Central memory CD8-positive, alpha-beta T cell (primary cell): ENCODE measurements at places on chromosomes 12 and 14.
A peak's percentile ranks its signal among the peaks of the same experiment; 100 is the strongest.

GRCh38 chr12:98022961-98023360 is 492.4 kb upstream of the TMPO start:
- DNase-seq = no peak

DNA sequence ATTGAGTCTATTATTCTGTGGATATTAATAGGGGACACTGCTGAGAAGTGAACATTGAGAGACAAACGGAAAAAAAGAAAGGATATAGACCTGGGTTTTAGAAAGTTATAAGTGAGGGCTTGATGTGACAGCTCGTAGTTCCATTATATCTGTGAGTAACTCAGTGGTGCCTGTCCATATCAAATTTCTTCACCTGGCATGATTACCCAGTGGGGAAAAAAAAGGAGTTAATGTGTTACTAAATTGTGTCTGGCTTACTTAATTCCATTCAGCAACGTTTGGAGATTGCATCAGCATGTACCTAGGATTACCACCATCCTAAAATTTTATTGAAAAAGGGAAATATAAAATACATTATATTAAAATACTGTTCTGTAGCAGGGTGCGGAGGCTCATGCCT is 1249.9 kb downstream of the SLC16A7 start:
- no peak for DNase-seq

DNA sequence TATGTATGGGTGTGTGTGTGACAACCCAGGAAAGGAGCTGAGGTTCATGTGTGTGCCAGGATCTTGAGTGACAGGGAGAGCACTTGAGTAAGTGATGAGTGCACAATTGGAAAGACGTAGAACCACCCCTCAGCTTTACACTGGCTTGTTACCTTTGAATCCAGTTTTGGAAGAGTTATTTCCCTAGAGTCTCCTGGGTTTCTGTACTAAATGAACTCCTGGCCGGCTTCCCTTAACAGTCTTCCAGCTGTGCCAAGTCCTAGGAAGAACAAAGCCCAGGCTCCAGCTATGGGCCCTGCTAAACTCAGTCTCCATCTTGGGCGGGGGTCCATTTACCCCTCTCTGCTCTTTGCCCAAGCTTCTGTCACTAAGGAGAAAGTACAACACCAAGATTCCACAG is 19.7 kb upstream of the NR1H4 start:
- DNase-seq = no peak

GRCh38 chr12:75378354-75378753 is 12.5 kb upstream of the GLIPR1L2 start:
- DNase-seq = no peak

- DNase-seq = no peak
Observed at GRCh38 chr12:71848212-71848611, 8.7 kb downstream of the TBC1D15 start.

- DNase-seq = no peak
Observed at GRCh38 chr12:125890366-125890905, 825.2 kb downstream of the AACS start.

DNA sequence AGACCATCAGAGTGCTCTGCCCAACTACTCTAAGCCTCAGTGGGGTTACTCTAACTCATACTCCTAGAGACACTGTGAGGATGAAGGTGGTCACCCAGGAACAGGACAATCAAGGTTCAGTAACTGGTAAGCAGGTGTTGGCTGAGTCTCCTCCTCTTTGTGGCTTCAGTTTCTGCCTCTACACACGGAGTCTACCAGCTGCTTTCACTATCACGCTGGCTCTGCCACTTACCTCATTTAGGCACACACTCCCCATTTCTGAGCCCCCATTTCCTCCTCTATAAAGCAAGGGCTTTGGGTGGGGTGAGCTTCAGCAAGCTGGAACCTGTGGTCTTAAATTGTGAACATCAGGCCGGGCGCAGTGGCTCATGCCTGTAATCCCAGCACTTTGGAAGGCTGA is 7.3 kb upstream of the TCHP start:
- peak; percentile 36 for DNase-seq

DNA sequence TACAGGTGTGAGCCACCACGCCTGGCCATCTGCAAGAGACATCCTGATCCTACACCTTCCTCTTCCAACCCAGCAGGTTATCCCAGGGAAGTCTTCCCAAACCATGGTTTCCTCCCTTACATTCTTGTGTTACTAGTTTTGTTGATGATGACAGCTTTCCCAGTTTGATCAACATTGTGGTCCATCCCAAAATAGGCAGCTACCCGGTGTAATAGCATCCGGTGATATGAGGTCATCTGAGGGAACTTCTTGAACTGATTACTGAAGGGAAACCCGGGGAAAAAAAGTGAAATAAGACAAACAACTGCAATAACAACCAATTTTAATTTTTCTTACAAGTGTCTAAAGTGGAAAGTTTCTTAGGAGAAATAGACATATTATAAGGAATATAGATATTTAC is 45.3 kb upstream of the STAC3 start:
- no peak for DNase-seq

GRCh38 chr12:33000016-33000415 is 103.4 kb upstream of the PKP2 start:
- no peak for DNase-seq

DNA sequence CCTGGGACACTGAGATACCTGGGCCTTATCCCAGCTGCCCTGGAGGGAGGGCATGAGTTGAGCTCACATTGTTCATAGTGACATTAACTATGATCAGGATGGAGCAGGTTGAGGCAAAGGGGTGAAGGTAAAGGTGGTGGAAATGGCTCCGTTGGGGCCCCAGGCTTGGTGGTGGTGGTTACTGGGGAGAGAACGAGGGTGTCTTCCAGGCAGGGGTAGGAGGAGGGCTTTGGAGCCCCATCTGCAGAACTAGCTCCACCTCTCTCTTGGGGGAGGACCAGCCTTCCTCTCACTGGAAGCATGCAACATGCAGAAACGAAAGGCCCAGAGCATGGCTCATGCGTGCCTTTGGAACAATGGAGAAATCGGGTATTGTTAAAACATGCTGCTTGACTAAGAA is 217.0 kb downstream of the SLC41A2 start:
- no peak for DNase-seq

- no peak for DNase-seq
Observed at GRCh38 chr12:39935839-39936238, 170.0 kb downstream of the SLC2A13 start.

- DNase-seq = no peak
Observed at GRCh38 chr14:22519877-22520685, 68.9 kb downstream of the DAD1 start.

- no peak for DNase-seq
Observed at GRCh38 chr12:13552830-13553229, 356.3 kb downstream of the EMP1 start.

DNA sequence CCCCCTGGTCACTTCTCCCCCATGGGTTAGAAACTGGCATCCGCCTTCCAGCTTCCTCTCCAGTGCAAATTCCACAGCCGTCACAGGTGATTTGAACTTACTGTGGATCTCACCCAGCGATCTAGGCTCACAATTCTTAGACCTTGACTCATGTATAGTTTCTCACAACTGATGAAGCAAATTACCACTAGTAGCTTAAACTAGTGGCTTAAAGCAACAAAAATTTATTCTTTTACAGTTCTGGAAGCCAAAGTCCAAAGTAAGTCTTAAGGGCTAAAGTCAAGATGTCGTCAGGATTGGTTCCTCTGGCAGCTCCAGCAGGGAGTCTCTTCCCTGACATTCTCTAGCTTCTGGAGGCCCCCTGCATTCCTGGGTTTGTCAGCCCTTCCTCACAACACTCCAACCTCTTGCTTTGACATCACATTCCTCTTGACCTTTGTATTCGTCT is 117.4 kb downstream of the KTN1 start:
- no peak for DNase-seq

GRCh38 chr14:92702441-92702918 is 45.9 kb downstream of the LGMN start:
- DNase-seq = no peak

DNA sequence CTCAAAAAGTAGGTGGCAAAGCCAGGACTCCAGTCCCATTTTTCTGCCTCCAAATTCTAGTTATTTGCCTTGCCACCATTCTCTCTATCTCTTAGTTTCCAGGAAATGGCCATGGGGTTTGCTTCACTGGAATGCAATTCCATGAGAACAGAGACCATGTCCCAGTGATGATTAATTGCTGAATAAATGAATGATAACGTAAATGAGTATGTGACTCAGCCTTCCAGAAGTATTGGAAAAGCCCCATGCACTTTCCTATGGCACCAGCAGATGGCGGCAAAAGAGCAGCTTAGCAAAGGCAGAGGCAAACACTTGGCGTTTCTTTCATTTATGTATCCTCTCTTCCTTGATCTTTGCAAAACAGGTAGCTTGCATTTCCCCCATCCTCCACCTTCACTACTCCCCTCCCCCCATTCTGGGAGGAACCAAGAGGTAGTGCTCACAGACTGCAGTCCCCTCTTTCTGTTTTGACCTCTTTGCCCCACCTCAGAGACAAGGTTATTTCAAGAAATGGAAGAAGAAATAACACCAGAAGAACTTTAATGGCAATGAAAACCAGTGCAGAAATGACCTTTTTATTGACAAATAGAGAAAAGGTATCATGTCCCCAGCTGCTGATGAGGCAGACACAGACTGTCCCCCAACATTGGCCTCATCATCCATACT is 21.3 kb downstream of the TBX3 start:
- DNase-seq = no peak

DNA sequence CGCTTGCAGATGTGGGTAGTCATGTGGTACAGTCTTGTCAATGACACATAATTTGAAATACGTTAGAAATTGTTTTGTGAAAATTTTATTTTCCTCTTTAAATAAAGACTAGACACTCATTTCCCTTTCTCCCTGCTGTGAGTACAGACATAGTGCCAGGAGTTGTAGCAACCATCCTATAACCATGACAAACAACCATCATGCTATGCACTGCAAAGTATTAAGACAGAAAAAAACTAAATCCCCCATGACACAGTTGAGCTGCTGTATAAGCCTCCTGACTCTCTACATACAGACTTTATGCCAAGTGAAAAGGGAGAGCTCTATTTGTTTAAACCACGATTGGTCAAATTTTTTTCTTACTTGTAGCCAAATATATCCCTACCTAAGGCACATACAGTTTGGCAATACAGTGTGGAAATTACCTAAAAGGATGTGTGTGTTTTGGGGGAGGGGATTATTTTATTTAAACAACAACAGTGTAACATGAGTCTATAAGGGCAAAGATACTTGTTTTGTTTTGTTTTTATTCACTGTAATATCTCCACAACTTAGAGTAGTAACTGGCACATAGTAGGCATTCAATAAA is 45.0 kb upstream of the KRR1 start:
- no peak for DNase-seq

- DNase-seq = no peak
Observed at GRCh38 chr12:111311011-111311410, 57.9 kb downstream of the PHETA1 start.

GRCh38 chr12:49825971-49826421 is 2.2 kb downstream of the NCKAP5L start:
- no peak for DNase-seq

GRCh38 chr12:123696207-123696606 is 15.9 kb upstream of the ATP6V0A2 start:
- DNase-seq = no peak

DNA sequence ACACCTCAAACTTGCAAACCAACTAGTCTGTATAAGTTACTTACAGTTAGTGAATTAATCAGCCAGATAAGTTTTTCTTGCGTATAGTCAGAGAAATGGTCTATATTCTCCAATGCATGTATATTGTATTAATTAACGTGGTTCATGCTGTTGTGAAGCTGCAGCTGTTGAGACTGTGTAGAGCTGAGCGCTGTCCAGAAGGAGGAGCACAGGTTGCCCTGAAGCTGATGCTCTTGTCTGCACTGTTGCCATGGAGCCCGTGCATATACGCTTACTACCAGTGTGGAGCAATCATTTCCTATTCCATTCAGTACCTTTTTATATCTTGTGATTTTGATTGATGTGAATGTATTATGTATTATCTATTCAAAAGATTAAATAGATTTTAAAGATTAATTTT is 74.3 kb upstream of the ARID2 start:
- DNase-seq = peak; percentile 17

GRCh38 chr12:25585662-25586061 is 32.6 kb upstream of the LMNTD1 start:
- DNase-seq = no peak

- DNase-seq = no peak
Observed at GRCh38 chr14:56189307-56189706, 71.1 kb downstream of the PELI2 start.

DNA sequence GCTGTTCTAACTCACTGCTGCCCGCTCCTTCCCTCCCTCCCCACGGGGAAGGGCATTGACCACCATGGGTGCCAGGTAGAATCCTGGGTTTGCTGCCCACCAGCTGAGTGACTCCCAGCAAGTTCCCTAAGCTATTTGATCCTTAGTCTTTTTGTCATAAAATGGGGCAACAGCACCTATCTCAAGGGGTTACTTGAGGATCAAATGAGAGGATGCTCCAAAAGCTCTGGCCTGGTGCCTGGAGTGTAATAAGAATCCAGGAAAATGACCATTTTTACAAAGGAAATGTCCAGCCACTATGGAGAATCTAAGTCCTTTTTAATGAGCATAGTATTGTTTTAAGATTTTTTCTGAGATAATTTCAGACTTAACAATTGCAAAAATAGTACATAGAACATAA is 61.4 kb upstream of the CMKLR1 start:
- DNase-seq = no peak

DNA sequence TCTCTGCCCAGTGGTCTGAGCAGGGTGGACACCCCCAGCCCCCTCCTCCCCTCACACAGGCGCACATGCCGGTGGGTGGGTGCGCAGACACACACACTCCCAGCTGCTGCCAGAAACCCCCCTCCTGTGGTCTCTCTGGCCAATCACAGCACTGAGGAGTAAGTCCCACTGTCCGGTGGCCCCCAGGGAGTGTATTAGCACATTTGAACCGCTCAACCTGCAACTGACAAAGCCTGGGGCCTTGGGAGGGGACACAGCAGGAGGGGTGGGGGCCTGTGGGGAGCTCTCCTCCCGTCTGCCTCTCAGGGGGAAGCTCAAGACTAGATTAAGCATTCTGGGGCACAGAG is 11.7 kb downstream of the FIGNL2 start:
- no peak for DNase-seq

DNA sequence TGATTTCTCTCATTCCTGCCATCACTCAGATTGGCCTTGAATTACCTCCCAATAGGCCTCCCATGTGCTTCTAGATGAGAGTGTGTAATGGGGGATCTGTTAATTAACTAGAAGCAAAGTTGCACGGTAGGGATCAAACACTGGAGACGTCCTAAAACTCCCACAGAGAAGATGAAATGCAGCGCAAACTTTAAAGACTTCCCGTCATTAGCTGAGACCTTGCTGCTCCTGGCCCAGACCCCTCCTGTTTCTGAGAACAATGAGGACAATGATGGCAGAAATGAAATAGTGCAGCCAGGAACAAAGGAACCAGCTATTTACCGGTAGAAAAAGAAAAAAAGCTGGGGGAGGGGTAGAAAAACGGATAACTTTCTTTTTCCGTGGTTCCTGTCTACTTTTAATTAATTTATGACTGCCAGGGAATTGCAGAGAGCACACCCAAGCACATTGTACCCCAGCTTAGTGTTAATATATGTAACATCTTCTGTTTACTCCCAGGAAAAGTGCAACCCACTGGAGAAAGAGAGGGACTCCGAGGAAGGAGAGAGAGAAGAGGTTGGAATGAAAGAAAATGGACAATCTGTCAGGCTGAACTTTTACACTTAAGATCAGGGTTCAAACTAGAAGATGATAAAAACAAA is 280.7 kb upstream of the SOX5 start:
- DNase-seq = no peak

GRCh38 chr14:89198544-89199329 is 218.3 kb downstream of the FOXN3 start:
- no peak for DNase-seq
